NAMALWA (cell line): ENCODE measurements at places on chromosomes 4 and X.

DNA sequence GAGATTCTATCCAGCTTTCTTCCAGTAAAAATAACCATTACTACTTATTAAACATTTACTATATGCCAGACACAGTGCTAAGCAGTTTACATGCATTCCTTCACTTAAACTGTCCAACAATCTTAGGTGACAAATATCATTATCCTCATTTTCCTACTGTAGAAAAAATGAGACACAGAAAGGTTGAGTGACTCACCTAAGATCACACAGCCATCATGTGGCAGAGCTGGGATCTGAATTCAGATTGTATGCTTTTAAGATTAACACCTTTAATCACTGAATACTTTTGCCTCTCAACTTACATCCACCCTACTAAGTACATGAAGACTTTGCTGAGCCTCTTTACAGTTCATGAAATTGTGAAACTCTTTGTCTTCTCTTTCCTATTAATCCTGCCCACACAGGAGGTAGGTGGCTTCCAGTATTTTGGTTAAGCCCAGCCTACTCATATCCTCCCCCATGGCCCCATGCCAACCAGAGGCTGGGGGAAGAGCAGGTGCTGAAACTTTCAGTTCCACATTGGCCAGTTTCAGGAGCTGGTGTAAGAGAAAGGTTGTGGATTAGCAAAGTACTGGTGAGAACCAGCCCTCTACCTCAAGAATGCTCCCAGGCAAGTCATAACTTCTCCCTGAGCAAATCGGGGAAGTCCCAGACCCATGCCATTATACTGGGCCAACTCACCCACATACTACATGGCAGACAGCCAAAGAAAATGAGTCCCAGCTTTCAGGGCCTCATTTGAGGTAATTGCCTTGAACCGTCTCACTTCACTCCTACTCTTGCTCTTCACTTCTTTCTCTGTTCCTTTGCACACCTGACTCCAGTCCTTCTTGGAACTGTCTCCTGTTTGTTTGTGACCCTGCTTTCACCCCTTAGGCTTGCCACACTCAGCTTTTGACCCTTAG, 211.1 kb downstream of the GUCY2F start:
- DNase-seq: peak; percentile 18

DNA sequence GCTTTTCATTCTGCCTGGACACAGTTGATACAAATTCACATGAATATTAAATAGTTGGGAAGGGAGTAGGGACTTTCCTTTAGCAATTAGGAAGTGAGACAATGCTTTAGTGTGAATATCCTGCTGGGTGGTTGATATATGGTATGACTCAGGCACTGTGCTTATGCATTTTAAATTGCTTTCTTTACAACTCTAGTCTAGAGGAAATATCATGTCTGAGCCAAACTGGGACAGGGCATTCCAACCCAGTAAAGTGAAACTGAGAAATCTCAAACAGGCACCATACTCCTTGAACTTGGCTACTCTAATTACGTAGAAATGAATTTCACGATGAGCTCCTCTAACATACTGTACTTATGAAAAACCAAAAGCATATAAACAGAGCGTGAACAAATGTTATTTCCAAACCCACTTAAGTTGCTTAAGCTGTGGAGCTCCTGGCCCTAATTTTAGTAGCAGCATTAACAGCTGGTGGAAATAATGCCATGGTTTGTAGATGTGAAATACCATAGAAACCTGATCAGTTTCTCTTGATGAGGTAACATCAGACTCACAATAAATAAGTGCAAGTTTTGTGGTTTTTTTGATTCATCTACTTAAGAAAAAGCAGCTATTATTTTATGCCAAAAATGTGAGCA, 242.9 kb upstream of the GK2 start:
- no peak for DNase-seq

DNA sequence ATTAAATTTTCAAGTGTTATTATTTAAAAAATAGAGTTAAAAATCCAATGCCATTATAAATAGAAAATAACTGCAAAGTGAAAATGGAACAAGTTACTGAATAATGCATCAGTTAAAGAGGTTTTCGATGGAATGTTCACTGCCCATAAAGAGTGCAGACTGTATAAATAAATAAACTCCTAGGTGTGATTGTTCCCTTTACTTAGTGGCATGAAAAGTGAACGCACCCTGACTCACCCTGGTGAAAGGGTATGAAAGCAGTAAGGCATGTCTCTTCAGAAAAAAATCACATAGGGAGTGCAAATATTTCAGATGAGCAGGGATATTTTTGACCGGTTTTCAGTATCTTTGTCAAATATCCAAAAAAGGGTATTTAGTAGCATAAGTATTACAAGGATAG, 387.8 kb downstream of the DCAF12L2 start:
- DNase-seq: no peak

DNA sequence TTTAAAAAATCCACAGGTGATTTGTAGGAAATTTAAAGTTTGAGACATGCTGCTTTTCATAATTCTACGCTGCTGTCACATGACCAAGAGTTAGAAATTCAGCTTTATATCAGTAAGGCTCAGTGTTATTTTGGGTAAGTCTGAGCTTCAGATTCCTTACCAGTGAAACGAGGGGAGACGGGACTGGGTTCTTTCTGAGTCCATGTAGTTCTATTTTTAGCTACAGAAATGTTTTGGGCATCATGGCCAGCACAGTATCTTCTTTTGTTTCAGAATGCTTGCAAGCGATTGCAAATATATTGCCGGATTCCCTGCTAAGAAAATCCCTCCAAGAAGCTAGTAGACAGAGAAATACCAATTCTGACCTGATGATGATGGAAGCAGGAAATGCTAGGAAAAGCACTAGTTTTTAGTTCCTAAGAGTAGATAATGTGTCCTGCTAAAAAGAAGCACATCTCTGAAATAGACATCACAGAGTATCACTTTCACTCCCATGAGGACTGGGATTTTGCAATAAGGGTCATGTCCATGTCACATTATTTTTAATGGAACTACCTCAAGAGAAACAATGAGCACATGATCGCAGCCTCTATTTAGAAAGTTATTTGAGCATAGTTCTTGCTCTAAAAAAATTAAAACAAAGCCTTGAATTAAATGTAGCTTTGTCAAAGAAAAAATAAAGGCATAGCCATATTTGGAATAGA, 10.9 kb downstream of the ATP1B4 start:
- DNase-seq: no peak

DNA sequence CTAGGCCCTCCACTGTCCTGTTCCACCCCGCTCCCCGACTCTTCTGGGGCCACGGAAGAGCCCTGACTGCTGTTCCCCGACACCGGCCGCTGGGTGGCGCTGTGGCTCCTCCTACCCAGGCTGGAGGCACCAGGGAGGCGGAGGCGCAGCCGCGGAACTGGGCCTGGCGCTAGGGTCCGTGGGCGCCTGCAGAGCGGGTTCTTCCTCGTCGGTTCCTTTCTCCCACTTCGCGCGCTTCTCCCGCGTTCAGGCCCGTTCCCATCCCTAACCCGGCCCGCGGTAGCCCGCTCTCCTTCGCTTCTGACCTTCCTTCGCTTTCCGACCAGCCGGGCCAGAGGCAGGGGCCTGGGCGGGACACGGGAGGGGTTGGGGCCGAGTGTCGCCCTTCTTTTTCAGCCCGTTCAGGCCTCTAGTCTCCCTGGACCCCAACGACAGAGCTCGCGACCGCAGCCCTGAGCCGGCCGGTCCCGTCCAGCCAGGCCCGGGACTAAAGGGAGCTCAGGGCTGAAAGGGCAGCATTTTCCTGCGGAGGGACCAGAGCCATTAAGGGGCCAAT, 34.3 kb downstream of the NALF2 start:
- DNase-seq: peak; percentile 70

- DNase-seq: no peak
Measured at GRCh38 chr4:53558065-53558801, 33.1 kb downstream of the LNX1 start.
